ENCODE measurements at places on chromosomes 4 and X.

DNA sequence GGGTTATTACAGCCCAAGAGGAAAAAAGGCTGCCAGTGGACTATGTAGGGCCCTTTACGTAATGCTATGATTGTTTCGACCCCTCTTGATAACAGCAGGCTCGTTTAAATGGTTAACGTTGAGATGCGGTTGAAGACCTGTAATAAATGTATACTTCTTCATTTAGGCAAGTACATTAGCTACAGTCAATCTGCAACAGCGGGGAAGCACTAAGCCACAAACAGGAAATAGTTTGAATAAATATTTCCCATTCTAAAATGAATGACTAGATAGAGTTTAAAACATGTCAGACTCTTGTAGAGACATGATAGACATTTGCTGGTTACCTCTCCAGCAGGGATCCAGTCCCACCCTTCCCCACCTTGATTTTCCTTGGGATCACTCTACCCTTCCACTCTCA is 38.1 kb upstream of the STIM2 start:
- no peak for DNase-seq

GRCh38 chr4:106266201-106266600 is 49.8 kb downstream of the TBCK start:
- no peak for DNase-seq

DNA sequence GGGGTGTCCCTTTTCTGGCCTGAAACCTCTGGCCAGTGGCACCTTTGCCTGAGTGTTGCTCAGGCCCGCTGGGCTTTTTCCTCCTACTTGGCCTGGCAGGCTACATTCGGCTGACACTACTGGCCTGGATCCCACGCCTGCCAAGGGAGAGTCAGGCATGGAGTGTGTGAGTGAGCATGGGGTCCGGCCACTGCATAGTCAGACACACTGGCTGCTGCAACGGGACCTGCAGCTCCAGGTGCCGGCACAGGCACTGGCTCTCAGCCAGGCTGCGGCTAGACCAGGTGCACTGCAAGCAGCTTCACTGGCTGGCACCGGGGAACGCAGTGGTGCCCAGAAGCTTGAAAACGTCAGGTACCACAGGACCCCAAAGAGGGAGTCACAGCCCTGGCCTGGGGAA is 434.9 kb downstream of the ARHGAP24 start:
- DNase-seq: peak; percentile 9

- DNase-seq: no peak
Observed at GRCh38 chrX:113551919-113552318, 711.3 kb upstream of the AMOT start.
